ENCODE measurements at places on chromosomes 13 and 19. TPM values are rescaled to one million over a fixed set of nuclear protein-coding genes. Genes with fewer than 3 reads are reported as not detected.

SLC27A5 gene
- 14.4 TPM for total RNA-seq

CEACAM8 gene
- not detected for total RNA-seq

ZNF497 gene
- total RNA-seq, result 1.5 TPM

ZNF583 gene
- total RNA-seq, result 4.6 TPM

ZNF766 gene
- total RNA-seq, result 23.7 TPM

MBD3 gene
- 98.4 TPM for total RNA-seq

CCNA1 gene
- total RNA-seq, result 0.47 TPM

DNA sequence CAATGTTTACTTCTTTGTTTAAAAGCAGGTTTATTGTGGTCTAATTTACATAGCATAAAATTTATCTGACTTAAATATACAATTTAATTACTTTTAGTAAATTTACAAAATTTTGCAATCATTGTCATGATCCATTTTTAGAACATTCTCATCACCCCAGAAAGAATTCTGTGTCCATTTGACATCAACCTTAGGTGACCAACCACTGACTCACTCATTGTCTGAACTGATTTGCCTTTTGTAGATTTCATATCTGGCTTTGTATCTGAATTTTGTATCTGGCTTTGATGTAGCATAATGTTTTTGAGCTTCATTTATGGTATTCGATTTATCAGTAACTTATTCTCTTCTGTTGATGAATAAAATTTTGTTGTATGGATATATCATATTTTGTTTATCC lies 40.4 kb downstream of the EDNRB start:
- no peak for DNase-seq
- no peak overlapping the region for H3K4me3 ChIP-seq
- no peak overlapping the region for H3K27ac ChIP-seq
- no peaks in the 10 kb centered on the region for H3K36me3 ChIP-seq

DNA sequence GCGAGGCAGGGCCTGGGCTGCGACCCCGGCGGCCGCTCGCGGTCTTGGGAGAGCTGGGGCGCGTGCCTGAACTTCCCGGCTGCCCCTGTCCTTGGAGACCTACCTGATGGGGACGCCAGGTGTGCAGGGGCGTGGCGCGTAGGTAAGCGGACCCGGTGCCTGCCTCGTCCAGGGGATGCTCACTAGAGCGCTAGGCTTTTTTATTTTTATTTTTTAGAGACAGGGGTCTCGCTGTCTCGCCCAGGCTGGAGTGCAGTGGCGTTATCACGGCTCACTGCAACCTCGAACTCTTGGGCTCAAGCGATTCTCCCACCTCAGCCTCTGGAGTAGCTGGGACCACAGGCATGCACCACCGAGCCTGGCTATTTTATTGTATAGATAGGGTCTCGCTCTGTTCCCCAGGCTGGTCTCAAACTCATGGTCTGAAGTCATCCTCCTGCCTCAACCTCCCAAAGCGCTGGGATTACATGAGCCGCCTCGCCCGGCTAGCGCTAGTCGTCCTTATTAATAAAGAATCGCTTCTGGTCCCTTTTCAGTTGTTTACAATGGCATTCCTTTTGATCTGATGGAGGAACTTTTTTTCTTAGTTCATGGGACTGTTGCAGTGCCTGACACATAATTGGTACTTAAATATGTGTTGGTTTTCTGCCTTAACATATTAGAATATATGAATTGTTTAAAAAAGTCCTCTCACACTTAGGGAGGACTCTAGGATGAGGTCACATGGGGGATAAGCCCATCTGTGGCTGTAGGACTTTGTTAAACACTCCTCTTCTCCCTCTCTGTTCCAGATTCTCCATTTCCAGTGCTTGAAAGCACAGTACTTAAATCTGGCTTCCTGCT lies 812 bp downstream of the DPY19L3 start:
- peak overlapping the region; percentile 82 for H3K27ac ChIP-seq
- H3K4me1 ChIP-seq, result peaks cover 17% of the 10 kb centered on the region
- DNase-seq, result no peak
- peak overlapping the region; percentile 81 for H3K4me3 ChIP-seq
- peaks cover 22% of the 10 kb centered on the region for H3K36me3 ChIP-seq

DNA sequence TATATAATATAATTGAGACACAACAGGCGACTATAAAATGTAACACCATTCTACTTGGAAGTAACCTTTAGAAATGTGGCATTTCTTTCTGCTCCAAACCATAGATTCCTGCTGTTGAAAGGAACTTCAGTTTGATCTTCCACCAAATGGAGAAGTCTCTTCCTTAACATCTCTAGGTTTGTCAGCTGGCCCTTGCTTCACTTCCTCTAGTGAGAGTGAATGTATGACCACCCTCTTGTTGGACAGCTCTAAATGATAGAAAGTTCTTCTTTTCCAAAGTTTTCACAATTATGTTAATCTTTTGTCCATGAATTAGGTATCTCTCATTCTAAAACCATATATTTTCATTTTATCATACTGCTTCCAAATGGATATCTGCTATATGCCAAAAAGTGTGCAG lies 13.8 kb upstream of the COG6 start:
- DNase-seq, result no peak
- H3K36me3 ChIP-seq, result no peaks in the 10 kb centered on the region
- no peaks in the 10 kb centered on the region for H3K4me1 ChIP-seq
- H3K27ac ChIP-seq, result no peak overlapping the region
- H3K4me3 ChIP-seq, result no peak overlapping the region

DNA sequence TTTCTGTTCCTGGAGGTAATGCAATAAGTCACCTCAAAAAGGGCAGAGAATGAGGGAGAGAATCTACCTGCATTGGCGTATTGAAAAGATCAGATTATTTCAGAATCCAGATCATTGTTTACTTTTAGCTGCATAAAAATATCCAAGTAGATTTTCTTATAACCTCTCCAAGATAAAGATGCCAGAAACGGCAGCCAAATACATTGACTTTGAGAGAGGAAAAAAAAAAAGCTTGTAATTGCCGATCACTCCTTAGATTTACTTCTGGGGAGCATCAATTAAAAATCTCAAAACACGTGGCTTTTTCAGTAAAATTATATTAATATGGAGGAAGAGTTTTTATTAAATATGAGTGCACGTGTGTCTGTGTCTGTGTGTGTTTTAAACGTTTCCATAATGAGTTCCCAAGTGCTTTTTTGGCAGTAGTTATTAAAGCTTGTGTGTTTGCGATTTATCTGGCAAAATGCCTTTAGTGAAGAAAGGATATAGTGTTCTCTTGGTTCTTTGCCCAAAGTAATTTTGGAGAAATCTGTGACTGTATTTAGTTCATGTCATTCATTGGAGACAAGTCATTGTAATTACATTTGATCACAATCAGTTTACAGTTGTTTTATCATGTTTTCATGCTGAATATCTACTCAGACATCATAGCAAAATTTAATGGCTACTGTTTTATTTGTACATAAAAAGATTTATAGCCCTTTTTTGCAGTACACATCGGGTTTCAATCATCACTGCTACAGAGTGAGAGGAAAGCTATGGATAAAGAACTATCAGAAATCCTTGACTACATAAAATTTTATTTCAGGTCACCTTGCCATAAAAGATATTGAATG lies 176.1 kb downstream of the TM9SF2 start:
- H3K4me3 ChIP-seq, result no peak overlapping the region
- no peaks in the 10 kb centered on the region for H3K4me1 ChIP-seq
- no peak overlapping the region for H3K27ac ChIP-seq
- no peak for DNase-seq

- no peak overlapping the region for H3K4me3 ChIP-seq
- DNase-seq, result no peak
- H3K4me1 ChIP-seq, result no peaks in the 10 kb centered on the region
- H3K36me3 ChIP-seq, result no peaks in the 10 kb centered on the region
Measured at GRCh38 chr13:25178070-25178469, 6.0 kb upstream of the AMER2 start.

- H3K27me3 ChIP-seq, result no peaks in the 10 kb centered on the region
- H3K4me3 ChIP-seq, result no peak overlapping the region
- H3K4me1 ChIP-seq, result no peaks in the 10 kb centered on the region
- DNase-seq, result no peak
Measured at GRCh38 chr19:3707868-3708206, 347 bp upstream of the TJP3 start.

GRCh38 chr19:8158411-8159074 lies 9.2 kb upstream of the FBN3 start:
- H3K4me1 ChIP-seq, result peaks cover 8% of the 10 kb centered on the region
- no peak overlapping the region for H3K27ac ChIP-seq

DNA sequence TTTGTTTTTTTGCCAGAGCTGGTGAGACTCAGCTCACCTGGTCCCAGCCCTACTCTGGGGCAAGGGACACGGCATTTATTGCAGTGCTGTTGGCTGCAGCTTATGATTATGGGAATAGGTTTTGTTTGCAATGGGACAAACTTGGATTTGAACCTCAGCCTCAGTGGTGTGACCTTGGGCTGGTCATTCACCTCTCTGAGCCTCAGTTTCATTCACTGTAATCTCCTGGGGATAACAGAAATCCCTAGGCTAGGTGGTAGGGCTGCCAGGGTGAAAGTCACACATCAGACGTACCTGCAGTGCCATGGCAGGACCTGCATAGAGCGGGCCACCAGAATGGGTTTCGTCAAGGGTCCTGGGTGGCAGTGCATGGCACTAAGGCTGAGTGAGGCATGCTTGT lies 73.7 kb upstream of the MEDAG start:
- H3K27ac ChIP-seq, result no peak overlapping the region
- peaks cover 5% of the 10 kb centered on the region for H3K27me3 ChIP-seq
- H3K4me3 ChIP-seq, result no peak overlapping the region

DNA sequence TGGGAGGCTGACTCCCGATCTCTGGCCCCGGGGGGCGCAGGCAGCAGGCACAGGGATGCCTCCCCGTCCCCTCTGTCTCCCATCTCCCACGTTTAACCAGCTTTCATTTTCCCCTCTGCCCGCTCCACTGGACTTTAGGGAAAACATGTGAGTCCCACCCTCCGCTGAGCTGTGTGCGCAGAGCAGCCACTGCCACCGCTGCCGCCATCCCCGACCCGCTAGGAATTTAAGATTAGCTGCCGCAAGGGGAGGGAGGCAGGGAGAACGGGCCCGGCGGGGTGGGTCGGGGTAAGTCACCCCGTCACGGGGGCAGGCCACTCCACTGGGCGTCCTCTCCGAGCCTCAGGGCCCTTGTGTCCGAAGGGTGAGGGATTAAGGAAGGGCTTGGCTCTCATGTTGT lies 15.5 kb downstream of the KCNN1 start:
- H3K27ac ChIP-seq, result no peak overlapping the region
- H3K4me3 ChIP-seq, result no peak overlapping the region
- DNase-seq, result no peak
- no peaks in the 10 kb centered on the region for H3K36me3 ChIP-seq
- peaks cover 6% of the 10 kb centered on the region for H3K4me1 ChIP-seq
- peaks cover 12% of the 10 kb centered on the region for H3K27me3 ChIP-seq

DNA sequence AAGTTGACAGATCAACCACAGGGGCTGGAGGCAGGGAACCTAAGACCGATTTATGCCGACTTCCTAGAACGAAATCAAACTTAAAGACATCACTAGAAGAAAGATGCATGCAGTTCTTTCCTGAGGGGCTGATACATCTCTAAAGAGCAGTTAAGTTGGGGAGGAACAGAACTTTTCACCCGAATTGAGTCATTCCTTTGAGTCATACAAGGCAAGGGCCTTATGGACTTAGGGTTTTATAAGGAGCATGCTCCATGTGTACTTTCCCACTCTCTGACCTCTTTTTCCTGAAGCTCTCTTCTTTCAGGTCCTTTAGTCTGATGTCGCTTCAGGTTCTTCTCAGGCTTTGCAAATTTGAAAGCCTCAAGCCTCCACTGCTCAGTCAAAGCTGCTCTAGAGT lies 7.9 kb upstream of the FBXL3 start:
- H3K36me3 ChIP-seq, result no peaks in the 10 kb centered on the region
- H3K27ac ChIP-seq, result no peak overlapping the region
- no peak for DNase-seq
- H3K4me3 ChIP-seq, result no peak overlapping the region
- peaks cover 5% of the 10 kb centered on the region for H3K4me1 ChIP-seq

GRCh38 chr19:16579381-16579780 lies 7.2 kb upstream of the SLC35E1 start:
- no peak overlapping the region for H3K4me3 ChIP-seq
- peaks cover 32% of the 10 kb centered on the region for H3K36me3 ChIP-seq
- H3K4me1 ChIP-seq, result peaks cover 54% of the 10 kb centered on the region
- no peak for DNase-seq
- no peaks in the 10 kb centered on the region for H3K27me3 ChIP-seq

- peaks cover 42% of the 10 kb centered on the region for H3K36me3 ChIP-seq
- H3K27me3 ChIP-seq, result no peaks in the 10 kb centered on the region
- H3K27ac ChIP-seq, result peak within 1 kb of the TSS; percentile 86
- H3K4me3 ChIP-seq, result peak within 1 kb of the TSS; percentile 85
Measured at GRCh38 chr19:12723641-12724426, at the start of gene TNPO2. Gene TNPO2, minus strand, starts transcription at chr19:12723932. Its CDS starts 2,955 bp downstream, at chr19:12720977.

DNA sequence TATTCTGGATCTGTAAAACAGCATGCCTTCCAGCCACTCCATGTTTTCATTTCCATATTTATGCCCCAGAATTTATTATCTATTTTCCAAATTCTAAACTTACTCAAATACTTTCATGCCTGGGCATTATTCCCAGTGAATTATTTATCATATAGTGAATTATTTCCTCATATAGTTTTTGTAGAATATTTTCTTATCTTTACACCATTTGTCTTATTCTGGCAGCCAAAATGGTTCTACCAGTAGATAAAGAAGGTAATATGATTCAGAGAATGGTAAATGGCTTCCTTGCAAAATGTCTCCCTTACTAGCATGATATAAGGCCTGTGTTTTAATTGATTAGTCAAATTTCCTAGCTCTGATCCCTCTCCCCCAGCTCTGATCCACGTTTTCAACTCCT lies 305.8 kb downstream of the SPRY2 start:
- no peaks in the 10 kb centered on the region for H3K4me1 ChIP-seq
- DNase-seq, result no peak
- H3K27ac ChIP-seq, result no peak overlapping the region
- H3K4me3 ChIP-seq, result no peak overlapping the region

DNA sequence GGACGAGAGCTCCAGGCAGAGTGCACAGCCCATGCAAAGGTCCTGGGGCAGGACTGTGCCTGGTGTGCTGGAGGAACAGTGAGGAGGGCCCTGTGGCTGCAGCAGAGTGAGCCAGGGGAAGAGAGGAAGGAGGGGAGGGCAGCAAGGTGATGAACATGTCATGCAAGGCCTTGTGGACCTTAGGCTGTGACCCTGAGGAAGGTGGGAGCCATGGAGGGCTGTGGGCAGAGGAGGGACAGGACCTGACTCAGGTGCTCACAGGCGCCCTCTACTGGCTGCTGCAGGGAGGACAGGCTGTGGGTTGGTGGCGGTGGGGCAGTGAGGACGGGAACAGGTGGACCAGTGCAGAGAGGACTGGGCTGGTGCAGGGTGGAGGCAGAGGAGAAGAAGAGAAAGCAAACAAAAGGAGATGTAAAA lies 170.3 kb downstream of the PTPRS start:
- H3K27me3 ChIP-seq, result peaks cover 2% of the 10 kb centered on the region
- peak; percentile 69 for DNase-seq
- H3K36me3 ChIP-seq, result no peaks in the 10 kb centered on the region

GRCh38 chr19:53989600-53990533 lies 1.6 kb upstream of the CACNG6 start:
- no peak overlapping the region for H3K27ac ChIP-seq
- H3K4me1 ChIP-seq, result no peaks in the 10 kb centered on the region
- H3K4me3 ChIP-seq, result no peak overlapping the region
- no peaks in the 10 kb centered on the region for H3K36me3 ChIP-seq
- peaks cover 22% of the 10 kb centered on the region for H3K27me3 ChIP-seq

GRCh38 chr13:38980750-38981078 lies 9.9 kb downstream of the STOML3 start:
- no peak overlapping the region for H3K27ac ChIP-seq
- no peaks in the 10 kb centered on the region for H3K36me3 ChIP-seq
- H3K27me3 ChIP-seq, result peaks cover 9% of the 10 kb centered on the region
- no peak overlapping the region for H3K4me3 ChIP-seq

- H3K4me3 ChIP-seq, result no peak overlapping the region
- H3K4me1 ChIP-seq, result peaks cover 2% of the 10 kb centered on the region
- no peaks in the 10 kb centered on the region for H3K36me3 ChIP-seq
- H3K27ac ChIP-seq, result no peak overlapping the region
- no peak for DNase-seq
- H3K27me3 ChIP-seq, result peaks cover 5% of the 10 kb centered on the region
Measured at GRCh38 chr13:113562844-113563243, 21.7 kb upstream of the TFDP1 start.

All from activated CD8-positive, alpha-beta T cell treated with anti-CD3 and anti-CD28 coated beads, Interleukin-2, amount 10 ng/mL, durations not matched to agents 7 days and 5 days (primary cell).